Cardiac fibroblast (primary cell): ENCODE measurements at places on chromosomes 11 and 22.
A peak's percentile ranks its signal among the peaks of the same experiment; 100 is the strongest.

- DNase-seq, result peak; percentile 88
Measured at GRCh38 chr11:96464700-96465307, 75.0 kb downstream of the JRKL start.

GRCh38 chr11:110097459-110098012, 4.3 kb downstream of the ZC3H12C start:
- peak; percentile 16 for DNase-seq

GRCh38 chr22:42208362-42208761, 62.1 kb downstream of the TCF20 start:
- no peak for DNase-seq

DNA sequence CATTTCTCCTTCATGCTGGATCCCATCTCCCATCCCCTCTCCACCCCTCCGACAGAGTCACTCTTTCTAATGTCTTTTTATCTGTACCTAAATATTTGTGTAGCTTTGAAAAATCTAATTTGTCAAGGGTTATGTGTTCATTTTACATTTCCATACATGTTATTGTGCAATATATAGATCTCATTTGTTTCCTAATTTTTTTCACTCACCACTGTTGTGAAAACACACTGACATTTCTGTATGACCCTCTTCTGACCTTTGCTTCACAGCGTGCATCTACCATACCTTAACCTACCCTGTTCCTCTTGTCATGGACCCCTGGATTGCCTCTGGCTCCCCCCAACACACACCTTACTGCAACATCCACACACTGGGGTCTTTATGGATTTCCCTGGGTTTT, 942.9 kb downstream of the TBC1D22A start:
- no peak for DNase-seq

DNA sequence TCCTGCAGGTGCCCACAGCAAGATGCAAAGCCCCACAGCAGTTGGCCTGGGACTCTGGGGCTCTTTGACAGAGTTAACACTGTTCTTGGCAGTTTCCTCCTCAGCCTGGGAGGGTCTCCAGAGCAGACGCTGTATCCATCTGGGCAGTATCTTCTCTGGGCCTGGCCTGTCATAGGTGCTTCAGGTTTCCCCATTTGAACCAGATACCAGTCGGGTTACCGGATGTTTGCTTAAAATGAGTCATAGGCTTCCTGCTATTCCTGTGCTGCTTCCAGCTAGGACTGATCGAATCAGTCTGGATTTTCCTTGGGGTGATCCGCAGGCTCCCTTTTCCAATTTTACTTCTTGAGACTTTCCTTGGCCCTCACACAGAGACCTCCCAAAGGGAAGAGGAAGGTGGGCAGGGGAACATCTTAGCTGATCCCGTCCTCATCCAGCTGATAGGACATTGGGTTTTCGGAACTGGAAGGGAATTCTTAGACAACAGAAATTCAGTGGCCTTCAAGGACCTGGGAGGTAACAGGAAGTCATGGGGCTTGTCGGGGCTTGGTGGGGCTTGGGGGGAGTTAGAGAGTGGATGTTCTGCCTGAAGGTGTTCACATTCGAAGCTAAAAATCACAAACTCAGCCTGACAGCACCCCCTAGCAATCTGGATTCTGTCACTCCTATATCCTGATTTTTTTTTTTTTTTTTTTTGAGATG, 2.4 kb upstream of the RANGAP1 start:
- peak; percentile 67 for DNase-seq

GRCh38 chr11:60813324-60813723, 28.2 kb downstream of the MS4A10 start:
- DNase-seq, result no peak

GRCh38 chr22:33372875-33373274, 314.7 kb upstream of the SYN3 start:
- no peak for DNase-seq

DNA sequence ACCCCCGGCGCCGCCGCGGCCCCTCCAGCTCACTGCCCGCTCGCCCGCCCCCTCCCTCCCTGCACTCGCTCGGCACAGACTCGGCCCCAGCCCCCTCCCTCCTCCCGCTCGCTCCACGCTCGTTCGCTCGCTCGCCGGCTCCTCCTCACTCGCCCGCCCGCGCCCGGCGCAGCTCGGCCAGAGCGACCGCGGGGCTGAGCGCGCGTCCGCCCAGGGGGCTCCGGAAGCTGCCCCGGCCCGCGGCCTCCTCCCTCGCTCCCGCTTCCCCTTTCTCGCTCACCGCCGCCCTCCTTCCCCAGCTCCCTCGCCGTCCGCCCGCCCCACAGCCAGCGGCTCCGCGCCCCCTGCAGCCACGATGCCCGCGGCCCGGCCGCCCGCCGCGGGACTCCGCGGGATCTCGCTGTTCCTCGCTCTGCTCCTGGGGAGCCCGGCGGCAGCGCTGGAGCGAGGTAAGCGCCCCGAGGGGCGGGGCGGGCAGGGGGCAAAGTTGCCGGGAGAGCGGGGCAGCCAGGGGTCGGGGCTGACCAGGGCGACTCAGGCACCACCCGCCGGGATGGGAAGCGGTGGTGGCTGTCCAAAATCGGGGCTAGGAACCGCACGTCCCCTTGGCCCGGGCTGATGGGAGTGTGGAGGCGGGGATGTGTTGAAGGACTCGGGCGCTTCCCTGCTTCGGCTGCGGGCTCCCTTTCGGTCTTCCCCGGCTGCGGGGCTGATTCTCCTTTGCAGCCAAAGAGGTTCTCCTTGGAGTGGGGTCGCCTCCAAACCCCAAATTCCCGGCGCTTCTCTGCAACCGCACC, at the start of gene SEZ6L:
Gene SEZ6L (plus strand): TSS at position 148 of the 797 bp plus-strand sequence. CDS start 208 bp downstream, at position 356.
- DNase-seq, result no peak

DNA sequence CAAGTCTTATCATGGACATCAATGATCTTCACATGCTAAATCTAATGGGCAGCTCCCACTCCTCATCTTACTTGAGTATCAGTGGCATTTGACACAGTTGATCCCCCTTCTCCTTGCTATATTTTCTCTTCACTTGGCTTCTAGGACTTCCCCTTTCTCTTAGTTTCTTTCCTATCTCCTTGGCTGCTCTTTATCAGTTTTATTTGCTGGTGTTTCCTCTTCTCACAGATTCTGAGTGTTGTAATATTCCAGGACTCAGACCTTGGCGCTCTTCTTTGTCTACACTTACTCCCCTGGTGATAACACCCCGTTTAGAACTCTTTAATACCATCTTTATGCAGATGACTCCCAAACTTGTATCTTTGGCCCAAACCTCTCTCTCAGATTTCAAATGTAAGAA, 33.9 kb upstream of the RASSF10 start:
- DNase-seq, result no peak

DNA sequence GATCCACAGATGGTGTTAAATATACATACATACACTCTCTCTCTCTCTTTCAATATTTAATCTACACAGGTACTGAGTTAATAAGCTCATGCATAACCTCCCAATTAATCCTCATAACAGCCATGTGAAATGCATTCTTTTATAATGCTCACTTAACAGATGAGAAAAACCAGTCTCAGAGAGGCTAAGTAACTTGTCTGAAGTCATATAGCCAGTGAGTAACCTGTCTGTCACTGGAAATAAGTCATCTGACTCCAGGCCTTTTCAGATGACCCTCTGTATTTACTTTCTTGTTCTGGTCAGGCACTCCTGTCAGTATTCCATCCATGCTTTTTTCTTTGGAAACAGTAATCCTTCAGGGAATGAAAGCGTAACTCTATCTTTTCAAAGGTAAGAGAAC, 594.0 kb upstream of the TENM4 start:
- no peak for DNase-seq

DNA sequence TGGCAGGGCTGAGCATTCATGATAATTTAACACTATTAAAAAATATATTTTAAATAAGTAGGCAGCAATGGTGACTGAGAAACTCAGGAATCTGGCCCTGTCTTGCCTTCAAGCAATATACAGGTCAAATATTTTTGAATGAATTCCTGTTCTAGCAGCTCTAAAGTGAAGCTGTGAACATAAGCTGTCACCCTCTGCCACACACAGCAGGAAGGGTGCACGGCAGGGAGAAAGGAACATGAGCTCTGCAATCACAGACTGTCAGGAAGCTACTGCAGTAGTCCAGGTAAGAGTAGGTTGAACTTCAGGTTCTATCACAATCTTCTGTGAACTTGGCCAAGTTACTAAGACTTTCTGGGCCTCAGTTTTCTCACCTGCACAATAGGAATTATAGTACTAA, 114.8 kb downstream of the SERGEF start:
- DNase-seq, result no peak
